ENCODE measurements at places on chromosomes 16 and 17.

- peak overlapping the region; percentile 66 for H3K4me3 ChIP-seq
- DNase-seq, result no peak
- no peaks in the 10 kb centered on the region for H3K36me3 ChIP-seq
- peak overlapping the region; percentile 78 for H3K27ac ChIP-seq
Observed at GRCh38 chr16:79599256-79599836, 1.2 kb downstream of the MAF start.

DNA sequence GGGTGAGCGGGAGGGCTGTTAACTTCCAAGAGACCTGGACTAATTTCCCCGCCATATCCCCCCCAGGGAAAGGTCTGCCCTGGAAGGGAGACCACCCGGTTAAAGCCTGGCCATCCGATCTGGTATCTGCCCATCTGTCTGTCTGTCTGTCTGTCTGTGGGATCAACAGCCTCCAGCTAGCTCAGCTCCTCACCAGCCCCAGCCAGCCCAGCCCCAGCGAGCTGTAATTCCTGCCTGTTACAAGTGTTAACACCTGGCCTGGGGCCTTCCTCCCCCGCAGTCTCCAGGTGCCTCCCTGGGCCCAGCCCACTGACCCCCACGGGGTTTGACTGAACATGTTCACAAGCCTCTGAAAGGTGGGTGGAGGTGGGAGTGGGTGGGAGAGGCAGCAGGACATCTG is 4.0 kb downstream of the WNT3 start:
- H3K27ac ChIP-seq, result no peak overlapping the region
- no peak for DNase-seq
- peaks cover 36% of the 10 kb centered on the region for H3K27me3 ChIP-seq

- no peaks in the 10 kb centered on the region for H3K27me3 ChIP-seq
- no peak overlapping the region for H3K4me3 ChIP-seq
- no peak for DNase-seq
- H3K4me1 ChIP-seq, result no peaks in the 10 kb centered on the region
Observed at GRCh38 chr17:12877953-12878669, 88.8 kb downstream of the ARHGAP44 start.

- H3K4me3 ChIP-seq, result no peak overlapping the region
- DNase-seq, result peak; percentile 50
- no peak overlapping the region for H3K27ac ChIP-seq
- no peaks in the 10 kb centered on the region for H3K4me1 ChIP-seq
- H3K27me3 ChIP-seq, result no peaks in the 10 kb centered on the region
Observed at GRCh38 chr17:19768046-19768782, 20.1 kb upstream of the ALDH3A1 start.

Measured in right atrium auricular region (tissue), 2 donors.